ENCODE measurements at places on chromosomes 1 and 21.
A peak's percentile ranks its signal among the peaks of the same experiment; 100 is the strongest.

GRCh38 chr1:205567716-205568115, 63.2 kb downstream of the CDK18 start:
- ATAC-seq, result no peak

- ATAC-seq, result no peak
Observed at GRCh38 chr1:164308101-164308500, 250.9 kb upstream of the PBX1 start.

- no peak for ATAC-seq
Observed at GRCh38 chr21:38219049-38219628, 37.7 kb upstream of the KCNJ15 start.

DNA sequence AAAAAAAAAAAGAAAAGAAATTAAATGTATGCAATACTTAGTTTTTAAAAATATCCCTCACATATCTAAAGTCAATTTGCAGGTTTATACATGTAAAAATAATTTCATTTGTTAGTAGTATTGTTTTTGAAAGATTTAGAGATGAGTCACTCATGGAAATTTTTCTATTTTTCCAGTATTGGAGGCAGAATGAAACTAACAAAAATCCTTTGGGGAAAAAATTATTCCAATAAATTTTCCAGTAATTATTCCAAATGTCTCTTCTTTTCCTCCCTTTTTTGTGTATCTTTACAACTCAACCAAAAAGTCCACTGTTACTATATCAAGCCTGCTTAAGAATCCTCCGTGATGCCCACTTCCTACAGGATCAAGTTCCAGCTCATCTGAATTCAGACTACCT, 29.9 kb downstream of the MPZL1 start:
- ATAC-seq, result no peak

GRCh38 chr1:208203127-208203847, 40.9 kb downstream of the PLXNA2 start:
- peak; percentile 22 for ATAC-seq

DNA sequence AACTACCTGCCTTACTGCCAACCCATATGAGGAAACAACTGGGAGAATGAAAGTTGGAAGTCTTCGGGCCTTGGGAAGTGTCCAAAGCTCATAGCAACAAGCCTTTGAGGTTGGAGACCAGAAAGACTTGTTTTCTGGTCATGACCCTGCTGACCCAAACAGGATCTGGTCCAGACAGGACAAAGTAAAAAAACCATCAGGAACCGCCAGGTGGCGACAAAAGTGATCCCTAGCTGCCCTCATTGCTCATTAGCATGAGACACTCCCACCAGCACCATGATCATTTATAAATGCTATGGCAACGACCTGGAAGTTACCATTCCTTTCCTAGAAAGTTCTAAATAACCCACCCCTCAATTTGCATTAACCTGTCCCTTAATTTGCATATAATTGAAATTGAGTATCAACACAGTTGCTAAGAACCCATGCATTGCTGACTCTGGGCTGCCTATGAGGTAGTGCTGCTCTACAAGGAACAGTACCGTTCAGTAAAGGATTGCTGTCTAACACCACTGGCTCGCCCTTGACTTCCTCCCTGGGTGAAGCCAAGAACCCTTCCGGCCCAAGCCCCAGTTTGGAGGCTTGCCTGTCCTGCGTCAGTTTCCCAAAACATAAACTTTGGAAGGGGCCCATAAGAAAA, 89.0 kb downstream of the URB2 start:
- peak; percentile 57 for ATAC-seq

GRCh38 chr1:198162091-198162767, 5.4 kb downstream of the NEK7 start:
- ATAC-seq, result peak; percentile 48

DNA sequence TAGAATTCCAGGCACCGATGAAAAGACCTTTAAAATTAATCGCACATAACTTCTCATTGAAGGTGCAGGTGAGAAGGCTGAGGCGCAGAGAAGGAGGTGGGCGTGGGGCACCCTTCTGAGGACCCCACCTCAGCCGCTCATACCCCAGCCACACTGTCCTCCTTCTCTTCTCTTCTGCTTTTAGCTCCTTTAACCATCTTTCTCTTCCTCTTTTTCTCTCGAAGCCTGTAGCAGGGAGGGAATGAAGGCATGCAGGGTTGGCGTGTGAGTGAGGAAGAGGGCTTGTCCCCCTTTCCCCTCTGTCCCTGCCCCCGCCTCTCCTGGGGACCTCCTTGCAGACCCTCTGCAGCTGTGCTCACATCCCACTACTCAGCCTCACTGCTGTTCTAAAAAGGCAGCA, 57.8 kb upstream of the CACNA1E start:
- no peak for ATAC-seq

DNA sequence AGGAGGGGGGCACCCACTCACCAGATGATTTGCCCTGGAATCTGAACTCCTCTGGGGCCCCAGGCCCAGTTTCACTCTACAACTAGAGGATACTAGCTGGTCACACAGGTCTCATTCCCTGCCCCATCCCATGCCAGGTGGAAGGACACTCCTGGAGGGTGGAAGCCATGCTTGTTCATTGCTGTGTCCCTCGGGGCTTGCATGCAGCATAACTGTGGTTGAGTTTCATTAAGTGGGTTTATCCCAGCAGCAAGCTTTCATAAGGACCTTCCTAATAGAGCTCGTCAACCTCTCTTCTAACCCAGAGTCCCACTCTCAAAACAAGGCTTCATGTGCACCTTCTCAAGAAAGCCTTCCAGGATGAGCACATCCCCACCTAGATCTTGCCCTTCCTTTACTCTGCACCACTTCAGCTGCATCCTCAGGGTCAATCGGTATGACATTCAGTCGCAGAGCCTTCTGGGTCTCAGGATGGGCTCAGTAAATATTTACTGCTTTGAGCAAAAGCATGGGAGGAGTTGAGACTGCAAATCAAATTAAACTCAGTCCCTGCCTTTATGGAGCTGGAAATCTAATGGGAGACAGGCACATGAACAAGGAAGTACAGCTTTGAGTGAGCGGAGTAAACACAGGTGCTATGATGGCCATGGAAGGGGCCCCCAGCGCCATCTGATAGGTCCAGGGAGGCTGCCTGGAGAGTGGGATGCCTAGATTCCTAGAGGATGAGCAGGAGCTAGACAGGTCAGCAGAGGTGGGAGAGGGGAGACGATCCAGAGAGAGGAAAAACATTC, 32.3 kb downstream of the LAMB3 start:
- ATAC-seq, result no peak

DNA sequence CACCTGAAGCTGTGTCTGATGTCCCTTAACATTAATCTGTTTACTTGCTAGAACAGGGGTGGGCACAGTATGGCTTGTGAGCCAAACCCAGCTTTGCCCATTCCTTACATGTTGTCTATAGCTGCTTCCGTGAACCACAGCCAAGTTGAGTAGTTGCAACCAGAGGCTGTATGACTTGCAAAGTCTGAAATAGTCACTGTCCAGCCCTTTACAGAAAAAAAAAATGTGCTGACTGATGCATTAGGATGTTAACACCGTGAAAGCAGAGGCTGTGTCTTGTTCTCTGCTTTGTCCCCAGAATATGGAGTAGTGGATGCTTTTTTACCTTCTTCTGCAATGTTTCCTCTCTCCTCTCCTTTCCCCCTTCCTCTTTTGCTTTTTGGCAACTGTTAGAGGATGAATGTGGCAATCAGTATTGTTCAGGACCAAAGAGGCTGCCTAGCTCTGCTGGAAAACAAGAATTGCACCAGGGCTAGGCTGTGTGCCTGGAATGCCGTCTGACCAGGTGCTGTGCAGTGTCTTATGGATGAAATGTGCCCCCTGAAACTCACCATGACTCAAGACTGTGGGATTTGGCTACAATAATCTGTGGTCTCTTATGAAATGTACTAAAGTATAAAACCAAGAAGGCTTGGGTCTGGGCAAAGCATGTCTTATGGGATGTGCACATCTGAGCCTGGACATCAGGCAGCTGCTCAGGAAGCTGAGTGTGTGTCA, 79.6 kb upstream of the GCLM start:
- ATAC-seq, result no peak

- no peak for ATAC-seq
Observed at GRCh38 chr1:211135342-211135950, 1.5 kb upstream of the KCNH1 start.

DNA sequence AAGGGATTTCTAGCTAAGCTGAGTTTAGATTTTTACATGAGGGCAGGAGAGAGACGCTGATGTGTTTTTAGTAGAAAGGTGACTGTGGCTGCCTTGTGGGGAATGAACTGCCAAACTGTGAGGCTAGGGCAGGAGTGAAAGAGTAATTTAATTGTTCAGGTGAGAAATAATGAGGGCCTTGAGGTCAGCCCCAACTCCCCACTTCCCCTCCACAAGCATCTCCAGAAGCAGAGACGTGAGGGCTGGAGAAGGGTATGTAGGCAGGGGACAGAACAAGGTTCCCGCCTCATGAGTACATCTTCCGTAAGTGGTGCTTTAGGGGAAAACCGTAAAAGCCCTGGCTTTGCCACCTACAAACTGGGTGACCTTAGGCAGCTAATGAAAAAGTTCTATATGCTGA, 70.8 kb downstream of the WARS2 start:
- no peak for ATAC-seq

DNA sequence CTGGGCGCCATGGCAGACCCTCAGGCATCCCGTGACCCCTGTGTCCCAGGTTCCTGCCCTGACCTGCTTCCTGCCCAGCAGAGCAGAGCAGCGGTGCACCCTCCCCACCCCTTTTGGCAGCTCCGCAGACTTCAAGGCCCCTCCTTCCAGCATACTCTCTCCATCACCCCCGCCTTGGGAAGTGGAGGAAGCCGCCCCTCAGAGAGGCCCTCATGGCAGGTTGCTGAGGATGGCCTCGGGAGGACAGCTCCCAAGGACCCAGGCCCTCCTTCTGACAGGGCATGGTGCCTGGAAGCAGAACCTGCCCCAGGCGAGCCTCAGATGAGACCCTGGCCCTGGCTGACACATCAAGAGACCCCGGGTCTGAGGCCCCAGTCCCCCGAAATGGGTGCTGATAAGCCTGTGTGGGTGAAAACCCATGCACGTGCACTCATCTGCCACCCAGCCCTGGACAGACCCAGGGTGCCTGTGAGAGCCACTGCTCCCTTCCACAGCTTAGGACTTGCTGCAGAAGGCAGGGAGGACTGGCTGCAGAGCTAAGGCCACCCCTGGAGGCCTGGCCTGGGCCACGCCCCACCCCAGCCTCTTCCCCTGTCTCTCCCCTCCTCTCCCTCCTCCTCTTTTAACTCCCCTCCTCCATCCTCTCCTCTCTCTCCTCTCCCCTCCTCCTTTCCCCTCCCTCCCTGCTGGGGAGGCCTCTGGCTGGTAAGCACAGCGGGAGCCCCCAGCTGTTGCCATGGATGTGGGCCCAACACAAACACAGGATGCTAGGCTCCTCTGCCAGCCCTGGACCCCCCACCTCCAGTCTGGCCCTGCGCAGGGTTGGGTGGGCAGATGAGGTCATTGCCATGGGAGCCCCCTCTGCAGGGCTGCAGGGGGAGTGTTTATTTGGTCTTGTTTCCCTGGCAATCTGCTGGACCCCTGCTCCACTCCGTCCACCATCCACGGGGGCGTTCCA, 33.7 kb downstream of the WNT9A start:
- peak; percentile 17 for ATAC-seq

DNA sequence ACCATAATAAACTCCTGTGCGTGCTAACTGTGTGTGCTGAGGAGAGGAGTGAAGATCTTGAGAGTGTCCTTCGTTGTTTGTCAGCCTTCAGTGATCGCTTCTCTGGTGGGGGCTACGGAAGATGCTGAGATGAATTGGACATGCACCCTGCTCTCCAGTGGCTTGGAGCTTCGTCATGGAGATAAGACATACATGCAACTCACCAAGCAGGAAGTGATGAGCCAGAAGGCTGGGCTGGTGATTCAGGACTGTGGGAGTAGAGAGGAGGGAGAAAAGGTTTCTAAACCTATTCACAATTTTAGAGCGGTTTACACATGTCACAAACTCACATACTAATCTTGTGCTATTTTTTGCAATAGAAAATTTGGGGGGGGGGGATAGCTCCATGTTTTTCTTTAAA, 128.9 kb upstream of the ADAR start:
- ATAC-seq, result no peak

- ATAC-seq, result no peak
Observed at GRCh38 chr1:182740120-182740519, 49.5 kb upstream of the NPL start.

- ATAC-seq, result peak; percentile 72
Observed at GRCh38 chr1:26787381-26787705, 407 bp upstream of the PIGV start.

GRCh38 chr1:180921891-180922630, 9.4 kb downstream of the KIAA1614 start:
- ATAC-seq, result no peak

DNA sequence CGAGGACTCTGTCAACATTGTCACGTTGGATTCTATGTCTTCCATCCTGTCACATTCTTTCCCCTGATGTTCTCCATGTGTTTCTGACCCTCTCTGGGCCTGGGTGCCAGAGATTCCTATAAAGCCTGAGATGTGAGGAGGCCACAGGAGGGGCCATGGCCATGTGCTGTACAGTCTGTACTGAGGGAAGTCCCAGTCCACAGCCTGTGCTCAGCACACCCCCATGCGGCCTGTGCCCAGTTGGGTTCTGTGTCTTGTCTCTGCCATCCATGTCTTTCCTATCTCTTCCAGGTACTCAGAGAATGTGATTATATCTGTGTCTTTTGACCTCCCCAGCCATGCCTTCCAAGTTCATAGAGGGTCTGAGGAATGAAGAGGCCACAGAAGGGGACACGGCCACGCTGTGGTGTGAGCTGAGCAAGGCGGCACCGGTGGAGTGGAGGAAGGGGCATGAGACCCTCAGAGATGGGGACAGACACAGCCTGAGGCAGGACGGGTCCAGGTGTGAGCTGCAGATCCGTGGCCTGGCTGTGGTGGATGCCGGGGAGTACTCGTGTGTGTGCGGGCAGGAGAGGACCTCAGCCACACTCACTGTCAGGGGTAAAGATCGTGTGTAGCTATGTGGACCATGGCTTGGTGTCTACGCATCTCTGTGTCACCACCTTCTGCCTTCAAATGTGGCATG, 86.1 kb downstream of the OBSCN start:
- ATAC-seq, result no peak

DNA sequence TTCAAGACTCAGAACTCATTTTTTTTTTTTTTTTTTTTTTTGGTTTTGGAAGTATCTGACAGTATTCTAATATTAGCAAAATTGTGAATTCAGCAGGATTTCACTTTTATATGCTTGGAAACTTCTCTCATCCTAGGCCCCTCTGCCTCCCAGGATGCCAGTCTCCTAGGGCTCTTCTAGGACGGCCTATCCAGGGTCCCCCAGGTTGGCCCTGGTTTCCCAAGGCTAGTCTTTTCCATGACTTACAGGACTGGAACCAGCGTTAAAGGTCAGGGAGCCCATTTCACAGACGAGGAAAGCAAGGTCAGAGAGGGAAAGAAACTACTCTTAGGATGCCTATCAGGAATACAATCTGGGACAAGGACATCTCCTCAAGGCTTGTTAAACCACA, 412.5 kb downstream of the PTPRU start:
- ATAC-seq, result no peak

GRCh38 chr1:90879281-90879680, 142.6 kb downstream of the ZNF644 start:
- ATAC-seq, result no peak

GRCh38 chr1:234614081-234614489, 4.1 kb upstream of the IRF2BP2 start:
- ATAC-seq, result no peak

Data from stimulated activated memory B cell treated with anti-CD40 and anti-IgM and Interleukin-4, amounts not matched to agents 10 μg/mL and 1 μg/mL and 100 μg/mL, for 72 hours (primary cell).